ENCODE measurements at places on chromosomes 1 and 21.
A peak's percentile ranks its signal among the peaks of the same experiment; 100 is the strongest.

DNA sequence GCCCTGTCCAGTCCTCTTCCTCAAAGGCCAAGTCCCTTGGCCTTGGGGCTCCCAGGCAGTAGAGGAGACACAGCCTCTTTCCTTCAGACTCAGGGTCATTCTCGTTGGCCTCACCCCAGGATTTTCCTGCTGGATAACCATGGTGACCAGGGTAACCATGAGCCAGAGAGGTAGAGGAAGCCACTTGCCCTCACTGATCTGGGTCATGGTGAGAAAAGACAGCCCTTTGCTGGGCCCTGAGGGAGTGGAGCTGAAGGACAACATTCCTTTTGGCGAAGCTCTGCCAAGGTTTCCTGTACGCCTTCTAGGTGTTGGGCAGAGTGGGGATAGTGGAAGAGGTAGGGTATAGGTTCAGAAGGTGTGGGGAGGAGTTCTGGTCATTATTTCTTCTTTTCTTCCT, 53.1 kb upstream of the WNT4 start:
- no peak for DNase-seq

DNA sequence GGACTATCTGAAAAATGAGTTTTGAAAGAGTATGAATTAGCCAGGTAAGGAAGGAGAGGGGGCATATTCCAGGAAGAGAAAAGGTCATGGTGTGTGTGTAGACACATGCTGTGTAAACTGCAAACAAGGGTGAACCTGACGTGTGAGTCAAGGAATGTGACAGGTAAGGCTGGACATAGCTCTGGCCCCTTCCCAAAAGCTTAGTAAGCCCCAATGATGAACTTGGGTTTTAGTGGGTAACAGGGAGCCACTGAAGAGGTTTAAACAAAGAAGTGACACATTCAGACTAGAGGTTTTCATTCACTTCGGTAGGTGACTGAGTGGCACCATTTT, 36.7 kb downstream of the EGLN1 start:
- no peak for DNase-seq

GRCh38 chr1:188423073-188423472, 1594.3 kb downstream of the PLA2G4A start:
- no peak for DNase-seq

DNA sequence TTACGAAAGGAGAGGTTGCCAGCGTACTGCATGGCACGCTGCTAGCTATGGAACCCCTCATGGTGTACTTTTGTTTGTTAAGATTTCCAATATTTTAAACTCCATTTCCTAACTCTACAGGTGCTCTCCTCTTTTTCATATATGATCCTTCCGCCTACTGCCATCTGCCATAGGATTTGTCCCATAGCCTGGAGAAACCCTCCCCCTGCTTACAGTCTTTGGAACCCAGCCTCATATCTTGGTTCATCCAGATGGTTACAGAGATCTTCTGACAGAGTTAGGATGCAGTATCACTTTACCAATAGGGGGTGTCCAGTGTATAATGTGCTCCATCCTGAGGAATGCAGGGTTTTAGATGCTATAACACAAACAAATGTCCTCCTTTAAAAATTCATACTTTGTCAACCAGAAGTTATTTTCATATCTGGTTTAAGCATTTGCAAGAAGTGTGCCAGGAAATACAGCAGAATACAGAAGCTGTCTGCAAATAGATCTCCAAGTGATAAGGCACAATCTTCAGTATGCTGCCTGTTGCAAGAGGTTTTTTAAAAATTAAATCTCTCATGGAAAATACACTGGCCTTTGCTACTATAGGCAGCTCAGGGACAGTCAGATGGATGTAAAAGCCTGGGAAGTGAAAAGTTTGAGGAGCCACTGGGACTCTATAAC, 377.8 kb downstream of the KCNH1 start:
- no peak for DNase-seq

DNA sequence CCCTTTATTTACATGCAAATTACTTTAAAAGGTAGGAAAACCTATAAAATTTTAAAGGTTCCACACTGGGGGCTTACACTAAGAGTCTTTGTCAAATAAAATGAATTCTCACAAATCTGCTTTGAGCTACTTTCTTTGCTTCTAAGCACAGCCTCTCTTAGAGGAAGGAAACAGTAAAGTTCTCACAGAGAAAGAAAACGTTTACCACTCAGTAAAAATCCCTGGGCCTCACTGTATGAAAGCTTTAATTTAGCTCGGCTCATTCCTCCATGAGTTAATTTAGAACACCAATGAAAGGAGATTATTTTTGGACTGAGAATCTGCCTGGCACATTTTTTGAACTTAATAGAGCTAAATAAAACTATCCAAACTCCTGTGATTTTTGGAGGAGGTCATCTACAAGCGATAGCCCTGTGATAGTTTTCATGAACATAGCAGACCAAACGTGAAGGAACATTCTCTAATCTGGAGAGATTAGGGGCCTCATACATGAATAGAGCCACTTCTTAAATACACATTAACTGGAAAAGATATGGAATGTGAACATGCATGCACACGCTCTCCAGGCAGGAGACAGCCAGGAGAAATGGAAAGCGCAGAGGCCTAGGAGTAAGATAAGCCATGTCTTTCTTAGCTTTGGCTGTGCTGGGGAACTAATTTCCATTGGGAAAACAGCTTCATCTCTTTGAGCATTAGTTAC, 32.8 kb downstream of the PRRX1 start:
- DNase-seq: peak; percentile 55

DNA sequence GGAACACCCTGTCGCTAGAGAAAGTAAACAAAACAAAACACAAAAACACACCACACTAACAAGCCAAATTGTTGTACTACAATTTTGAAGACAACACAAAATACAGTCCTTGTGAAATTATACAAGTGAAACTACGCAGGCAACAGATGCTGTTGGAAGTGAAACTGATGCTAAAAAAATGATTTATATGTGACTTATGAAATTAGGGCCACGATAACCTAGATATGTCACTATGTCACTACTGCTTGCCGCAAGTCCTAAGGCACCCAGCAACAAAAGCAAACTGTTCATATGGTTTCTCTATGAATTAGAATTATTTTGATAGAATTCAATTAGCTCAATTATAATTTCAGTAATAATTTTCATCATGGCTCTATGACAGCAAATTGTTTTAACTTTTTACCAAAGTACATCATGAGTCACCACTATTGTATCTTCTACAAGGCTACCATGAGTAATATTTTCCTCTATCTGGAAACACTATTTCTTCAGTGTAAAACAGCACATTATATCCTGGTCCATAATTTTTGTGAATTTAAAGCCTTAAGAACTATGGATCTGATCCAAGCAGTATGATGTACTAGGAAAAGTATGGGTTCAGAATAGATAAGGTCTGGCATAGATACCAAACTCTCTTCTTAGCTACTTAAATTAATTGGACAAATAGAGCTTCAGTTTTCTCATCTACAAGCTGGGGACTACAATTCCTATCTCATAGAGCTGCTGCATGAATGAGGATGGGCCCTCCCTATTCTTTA, 216.3 kb downstream of the COL11A1 start:
- DNase-seq: no peak

DNA sequence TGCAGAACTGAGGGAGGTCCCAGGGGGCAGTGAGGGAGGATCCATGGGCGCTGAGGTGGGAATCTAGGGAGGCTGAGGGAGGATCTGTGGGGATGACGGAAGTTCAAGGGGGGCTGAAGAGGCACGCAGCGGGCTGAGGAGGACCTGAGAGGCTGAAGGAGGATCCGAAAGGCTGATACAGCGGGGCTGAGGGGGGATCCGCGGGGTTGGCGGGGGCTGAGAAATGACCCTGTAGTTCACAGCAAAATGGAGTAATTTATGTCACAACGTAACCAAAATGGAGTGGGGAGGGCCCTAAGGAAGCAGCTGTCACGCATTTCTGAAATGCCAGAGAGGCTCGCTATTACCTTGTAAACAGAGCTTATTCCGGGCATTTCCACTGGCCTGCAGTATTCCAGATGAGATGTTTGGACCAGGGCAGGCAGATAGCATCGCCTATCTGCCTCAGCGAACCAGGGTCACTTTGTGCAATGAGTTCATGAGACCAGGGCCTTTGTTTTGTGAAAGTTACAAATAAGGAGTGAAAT, 926 bp upstream of the MRPL55 start:
- no peak for DNase-seq

DNA sequence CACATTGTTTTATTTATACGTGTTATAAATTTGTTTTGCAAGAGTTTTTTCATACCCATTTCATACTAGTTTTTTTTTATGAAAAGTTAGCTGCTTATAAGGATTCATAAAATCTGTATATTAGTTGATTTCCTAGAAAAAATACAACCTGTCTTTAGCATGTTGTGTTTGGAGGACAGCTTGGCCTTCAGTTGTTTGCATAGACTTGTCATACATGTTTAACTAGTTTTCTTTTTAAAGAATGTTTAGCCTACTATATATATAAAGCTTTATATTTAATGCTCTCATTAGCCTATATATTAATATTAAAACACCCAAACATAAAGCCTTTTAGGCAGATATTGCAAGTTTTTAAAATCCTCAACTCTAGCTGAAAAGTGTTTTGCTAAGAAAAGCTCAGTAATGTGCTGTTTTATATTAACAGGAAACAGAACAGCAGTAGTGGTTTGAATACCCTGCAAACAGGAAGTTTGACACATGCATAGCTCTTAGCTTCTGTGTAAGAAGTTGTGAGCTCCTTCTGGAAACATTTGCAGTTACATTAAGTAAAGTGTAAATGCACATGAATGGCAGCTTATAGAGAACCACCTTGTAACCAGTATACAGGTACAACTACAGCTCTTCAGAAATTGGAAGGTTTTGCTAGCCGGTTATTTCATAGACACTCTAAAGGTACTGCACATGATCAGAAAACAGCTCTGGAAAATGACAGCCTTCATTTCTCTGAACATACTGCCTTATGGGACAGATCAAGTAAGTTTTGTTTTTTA, at the start of gene PRKACB:
TSS of gene PRKACB (plus strand) at position 476 of the 770 bp plus-strand sequence. CDS start at position 567, 91 bp downstream.
- peak; percentile 72 for DNase-seq

DNA sequence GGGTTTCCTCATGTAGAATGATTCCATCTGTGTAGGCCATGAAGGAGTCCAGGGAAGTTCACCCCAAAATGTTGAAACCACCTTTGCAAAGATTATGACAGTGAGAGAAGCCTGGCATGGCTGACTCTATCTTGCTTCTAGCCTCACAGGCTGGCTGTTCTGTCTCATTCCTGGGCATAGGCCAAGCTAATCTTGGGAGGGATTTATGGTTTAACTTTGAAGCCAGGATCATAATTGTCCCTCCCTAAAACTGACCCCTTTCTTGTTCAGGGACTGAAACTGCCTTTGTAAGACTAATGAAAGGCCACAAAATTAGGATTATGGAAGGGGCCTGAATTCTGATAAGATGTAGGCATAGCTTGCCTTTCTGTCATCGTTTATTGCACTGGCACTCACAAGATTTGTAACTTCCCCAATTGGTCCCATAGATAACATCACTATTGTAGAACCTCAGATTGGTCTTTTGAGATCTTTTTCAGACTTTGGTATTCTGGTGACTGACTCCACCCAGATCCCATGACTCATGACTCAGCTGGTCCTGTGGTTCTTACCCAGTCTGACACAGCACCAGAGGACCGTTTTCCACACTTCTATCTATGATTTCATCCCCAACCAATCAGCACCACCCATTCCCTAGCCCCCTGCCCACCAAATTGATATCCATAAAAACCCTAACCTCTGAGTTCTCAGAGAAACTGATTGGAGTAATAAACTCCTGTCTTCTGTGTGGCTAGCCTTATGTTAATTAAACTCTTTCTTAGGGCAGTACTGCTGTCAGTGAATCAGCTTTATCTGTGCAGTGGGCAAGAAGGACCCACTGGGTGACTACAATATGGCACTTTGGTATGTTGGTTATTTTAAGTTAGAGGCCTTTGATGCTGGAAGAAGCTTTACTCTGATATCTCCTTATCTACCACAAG, 13.6 kb upstream of the LAMTOR5 start:
- no peak for DNase-seq

DNA sequence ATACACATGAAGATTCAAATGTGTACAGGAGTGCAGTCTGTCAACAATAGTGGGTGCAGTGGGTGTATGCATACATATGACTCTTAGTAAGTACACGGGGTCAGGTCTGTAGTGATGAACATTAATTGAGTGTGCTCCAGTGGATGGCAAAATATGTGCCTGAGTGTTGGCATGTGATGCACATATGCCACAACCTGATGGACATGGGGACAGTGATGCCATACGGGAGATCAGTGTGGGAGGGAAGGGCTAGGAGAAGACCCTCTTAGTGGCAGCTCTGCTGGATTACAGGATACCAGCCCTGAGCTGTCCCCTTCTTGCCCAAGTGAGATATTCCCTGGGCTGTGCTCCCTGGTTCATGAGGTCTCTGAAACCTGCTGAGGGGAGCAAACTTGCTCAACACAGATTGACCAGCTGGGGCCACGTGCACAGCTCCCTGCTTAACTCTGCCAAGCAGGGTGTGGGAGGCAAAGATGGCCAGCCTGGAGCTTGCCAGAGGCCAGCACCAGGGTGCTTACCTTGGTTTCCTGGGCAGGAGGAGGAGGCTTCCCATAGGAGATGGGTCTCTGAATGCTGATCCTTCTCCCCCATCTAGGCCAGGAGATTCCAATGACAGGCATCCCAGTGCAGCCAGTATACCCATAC, 2.2 kb downstream of the SHISA4 start:
- DNase-seq: no peak

- DNase-seq: no peak
Measured at GRCh38 chr1:40317394-40318074, 448 bp upstream of the COL9A2 start.

GRCh38 chr1:236659792-236660587, 26.3 kb upstream of the ACTN2 start:
- no peak for DNase-seq

DNA sequence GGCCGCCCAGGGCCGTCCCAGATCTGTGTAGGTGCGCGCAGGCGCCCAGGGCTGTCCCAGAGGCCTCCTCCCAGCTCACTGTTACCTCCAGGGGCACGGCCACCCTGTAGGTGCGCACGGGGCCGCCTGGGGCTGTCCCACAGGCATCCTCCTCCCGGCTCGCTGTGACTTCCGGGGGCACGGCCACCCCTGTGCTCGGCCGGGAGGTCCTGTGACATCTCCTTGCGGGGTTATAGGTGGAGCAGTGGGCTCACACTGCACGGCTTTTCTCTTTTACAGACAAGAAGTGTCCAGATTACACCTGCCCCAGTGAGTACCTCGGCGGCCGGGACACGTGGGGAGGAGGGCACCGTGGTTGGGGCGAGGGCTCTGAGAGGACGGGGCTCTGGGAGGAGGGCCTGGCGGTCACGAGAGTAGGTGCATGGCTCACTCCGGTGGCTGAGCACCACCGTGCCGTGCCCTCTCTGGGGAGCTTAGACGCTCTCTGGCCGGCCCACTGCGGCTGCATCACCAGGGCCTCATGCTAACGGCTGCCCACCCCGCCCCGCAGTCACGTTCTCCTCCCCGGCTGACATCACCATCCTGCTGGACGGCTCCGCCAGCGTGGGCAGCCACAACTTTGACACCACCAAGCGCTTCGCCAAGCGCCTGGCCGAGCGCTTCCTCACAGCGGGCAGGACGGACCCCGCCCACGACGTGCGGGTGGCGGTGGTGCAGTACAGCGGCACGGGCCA, 21.4 kb downstream of the COL6A1 start:
- no peak for DNase-seq

- DNase-seq: no peak
Measured at GRCh38 chr1:24165500-24165899, 21.6 kb downstream of the IFNLR1 start.

GRCh38 chr1:61282387-61282786, 200.0 kb downstream of the NFIA start:
- DNase-seq: no peak
